Amniotic epithelial cell (primary cell): ENCODE measurements at places on chromosomes 6 and 20.

DNA sequence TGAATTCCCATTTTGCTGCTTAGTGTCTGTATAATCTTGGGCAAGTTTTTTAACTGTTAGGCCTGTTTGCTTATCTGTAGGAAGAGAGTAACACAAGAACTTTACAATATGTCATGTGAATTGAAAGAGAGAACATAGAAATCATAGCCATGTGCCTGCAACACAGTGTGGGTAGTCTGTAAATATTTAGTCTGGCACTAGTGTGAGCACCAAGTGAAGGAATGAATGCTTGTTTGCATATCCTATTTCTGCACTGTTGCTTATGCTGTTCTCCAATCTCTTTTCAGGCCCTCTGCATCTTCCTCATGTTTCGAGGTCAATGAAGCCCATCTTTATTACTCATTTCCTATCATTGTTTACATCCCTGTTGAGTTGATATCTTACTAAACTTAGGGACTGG is 49.2 kb downstream of the CBFA2T2 start:
- DNase-seq = peak; percentile 50

GRCh38 chr6:137744877-137745276 is 122.2 kb upstream of the TNFAIP3 start:
- no peak for DNase-seq

- no peak for DNase-seq
Measured at GRCh38 chr6:28880519-28880893, 43.3 kb downstream of the TRIM27 start.

DNA sequence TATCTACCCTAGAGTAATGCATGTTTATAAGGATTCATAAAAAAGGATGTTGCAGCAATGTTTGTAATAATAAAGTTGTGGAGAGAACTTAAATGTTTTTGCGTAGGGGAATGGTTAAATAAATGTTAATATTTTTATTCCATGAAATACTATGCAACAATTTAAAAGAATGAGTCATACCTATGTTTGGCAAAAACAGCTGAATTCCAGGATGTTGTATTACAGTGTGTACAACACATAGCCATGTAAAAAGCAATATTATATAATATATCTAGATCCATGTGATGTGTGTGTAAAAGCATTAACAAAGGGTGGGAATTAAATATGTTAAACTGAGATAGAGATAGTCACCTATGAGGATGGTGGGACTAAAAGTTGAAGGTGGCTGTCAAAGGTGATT is 21.1 kb upstream of the PKIB start:
- DNase-seq = no peak

DNA sequence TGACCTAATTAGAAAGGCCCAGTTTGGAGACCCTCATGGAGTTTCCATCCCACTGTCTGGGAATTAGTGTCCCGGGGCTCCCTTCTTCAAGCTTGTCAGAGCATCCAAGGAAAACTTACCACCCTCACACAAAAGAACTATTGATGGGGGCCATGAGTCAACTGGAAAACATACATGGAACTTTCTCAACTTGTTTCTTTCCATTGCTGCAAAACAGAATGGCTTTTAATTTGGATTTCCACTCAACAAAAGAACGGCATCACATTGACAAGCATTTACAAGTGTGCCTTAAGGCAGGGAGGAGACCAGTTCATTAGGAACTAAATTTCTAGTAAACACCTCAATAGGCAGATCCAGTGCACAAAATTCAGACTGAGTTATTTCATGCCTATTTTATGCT is 289.1 kb upstream of the PREP start:
- DNase-seq = no peak
